HEK293T (cell line): ENCODE measurements at places on chromosomes 1 and 21.

- DNase-seq: no peak
Observed at GRCh38 chr21:26331205-26331980, 160.8 kb upstream of the APP start.

DNA sequence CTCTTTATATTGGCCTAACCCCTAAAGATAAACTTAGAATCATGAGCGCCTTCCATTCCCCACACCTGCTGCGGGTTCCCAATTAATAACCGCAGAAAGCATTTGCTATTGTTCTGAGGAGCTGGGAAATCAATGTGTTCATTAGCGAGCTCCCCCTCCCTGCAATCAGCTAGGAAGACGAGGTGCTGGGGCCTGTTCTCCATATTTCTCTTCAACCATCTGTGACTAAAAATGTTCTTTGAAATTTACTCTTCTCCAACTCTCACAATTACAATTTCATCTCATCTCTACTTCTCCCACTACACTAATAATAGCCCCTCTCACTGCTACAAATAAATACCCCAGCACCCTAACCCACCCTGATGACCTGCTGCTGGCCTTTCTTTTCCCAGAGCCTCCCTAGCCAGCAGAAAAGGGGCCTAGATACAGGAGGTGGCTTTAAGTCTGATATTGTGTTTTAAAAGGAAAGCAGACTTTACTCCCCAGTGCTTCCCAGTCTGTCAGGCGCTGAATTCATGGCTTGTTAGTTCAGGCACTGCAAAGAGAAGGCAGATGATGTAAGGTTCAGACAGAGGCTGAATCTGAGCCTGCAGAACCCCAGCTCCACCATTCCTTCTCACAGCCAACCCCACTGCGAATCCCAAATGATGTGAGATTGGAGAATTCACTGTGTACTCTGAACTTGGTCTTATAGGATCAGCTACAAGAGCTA lies 477.5 kb upstream of the DAB1 start:
- DNase-seq: no peak

- DNase-seq: no peak
Observed at GRCh38 chr1:116257341-116257767, 115.7 kb upstream of the ATP1A1 start.

GRCh38 chr21:37564924-37565529 lies 198.5 kb downstream of the DYRK1A start:
- DNase-seq: no peak
